CD8-positive, alpha-beta memory T cell (primary cell): ENCODE measurements at places on chromosomes 5 and 9.

DNA sequence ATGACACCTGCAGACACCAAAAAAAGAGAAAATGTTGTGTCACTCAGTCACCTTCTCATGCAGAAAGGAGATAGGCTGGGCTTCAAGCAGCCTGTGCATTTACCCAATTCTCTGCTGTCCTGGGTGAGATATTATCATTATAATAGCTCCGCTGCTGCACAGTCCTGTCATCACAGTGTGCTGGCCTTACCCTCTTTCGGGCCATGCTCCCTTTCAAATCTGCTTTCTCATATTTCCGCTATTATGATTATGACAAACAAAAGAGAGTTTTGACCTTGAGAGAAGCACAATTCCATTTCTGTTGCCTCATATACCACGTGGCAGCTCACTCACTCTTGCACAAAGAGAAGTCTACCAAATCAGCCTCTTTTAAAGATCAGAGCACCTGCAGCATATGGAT lies 1350.1 kb upstream of the ACO1 start:
- DNase-seq, result no peak

- DNase-seq, result no peak
These were observed 26.7 kb downstream of the PAM start for GRCh38 chr5:102781786-102782185.

DNA sequence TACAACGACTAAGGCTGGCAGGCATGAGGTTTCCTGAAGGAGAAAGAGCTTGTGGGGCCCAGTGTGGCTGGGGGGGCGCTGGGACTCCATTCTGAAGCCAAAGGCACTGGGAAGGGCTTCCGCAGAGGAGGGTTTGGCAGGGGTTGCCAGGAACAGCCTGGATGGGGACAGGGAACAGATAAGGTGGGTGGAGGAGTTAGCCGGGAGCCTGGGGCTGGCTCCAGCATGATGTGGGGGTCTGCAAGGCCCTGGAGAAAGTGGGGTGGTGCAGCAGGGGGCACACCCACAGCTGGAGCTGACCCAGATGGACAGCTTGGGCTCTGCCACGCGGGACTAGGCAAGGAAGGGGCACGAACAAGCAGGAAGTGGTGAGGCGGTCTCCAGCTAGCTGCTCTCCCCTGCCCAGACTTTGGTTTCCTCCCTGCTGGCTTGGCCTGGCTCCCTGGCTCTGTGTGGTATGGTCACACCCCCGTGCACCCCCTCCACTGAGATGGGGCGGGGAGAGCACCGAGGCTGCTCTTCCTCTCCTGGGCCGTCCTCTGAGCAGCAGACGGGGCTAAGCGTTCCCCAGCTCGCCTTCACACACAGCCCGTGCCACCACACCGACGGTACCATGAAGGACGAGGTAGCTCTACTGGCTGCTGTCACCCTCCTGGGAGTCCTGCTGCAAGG lies at the start of gene LTC4S:
LTC4S (plus strand) TSS at position 519 of the 672 bp plus-strand sequence; CDS start at position 614, 95 bp downstream.
- DNase-seq, result peak; percentile 53

DNA sequence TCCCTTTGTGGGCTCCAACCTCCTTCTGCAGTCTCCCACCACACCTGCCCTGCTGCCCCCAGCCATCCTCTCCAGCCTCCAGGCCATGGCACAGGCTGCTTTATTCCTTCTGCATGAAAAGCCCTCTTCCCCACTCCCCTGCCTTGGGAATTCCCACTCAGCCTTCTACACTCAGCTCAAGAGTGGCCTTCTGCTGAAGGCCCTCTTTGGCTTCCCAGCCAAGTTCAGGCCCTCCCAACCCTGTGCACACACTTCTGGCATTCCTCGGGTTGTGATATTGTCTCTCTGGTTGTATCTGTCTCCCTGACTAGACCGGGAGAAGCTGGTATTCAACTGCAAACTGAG lies 5.7 kb downstream of the SHB start:
- DNase-seq, result no peak

DNA sequence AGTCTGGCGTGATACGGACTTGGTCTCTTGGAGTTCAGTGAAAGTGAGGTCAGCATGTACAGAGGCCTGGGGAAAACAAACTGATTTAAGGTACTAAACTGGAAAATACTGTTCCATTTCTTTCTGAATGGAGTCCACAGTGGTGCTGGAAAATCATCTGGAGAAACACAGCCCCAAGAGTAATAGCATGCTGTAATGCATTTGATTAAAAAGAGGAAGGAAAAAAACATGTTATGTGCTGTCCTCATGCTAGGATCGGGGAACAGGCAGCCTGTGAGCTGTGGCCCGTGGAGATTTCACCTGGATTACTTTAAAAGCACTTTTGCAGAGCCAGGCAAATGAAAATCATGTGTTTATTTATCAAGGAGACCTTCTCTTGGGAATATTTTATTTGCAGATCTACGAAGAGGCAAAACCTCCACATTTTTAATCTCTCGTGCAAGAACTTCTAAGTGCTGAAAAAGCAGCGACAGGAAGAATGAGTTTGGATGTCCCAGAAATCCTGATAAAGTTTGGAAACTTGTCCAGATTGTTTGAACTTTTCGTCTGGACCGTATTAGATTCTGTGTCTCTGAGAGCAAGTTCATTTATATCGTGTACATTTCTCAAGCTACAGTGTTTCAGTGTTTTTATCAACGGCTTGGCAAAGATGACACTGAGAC lies 228.8 kb downstream of the GAS1 start:
- no peak for DNase-seq

GRCh38 chr5:59917121-59917520 lies 23.6 kb upstream of the PDE4D start:
- no peak for DNase-seq

DNA sequence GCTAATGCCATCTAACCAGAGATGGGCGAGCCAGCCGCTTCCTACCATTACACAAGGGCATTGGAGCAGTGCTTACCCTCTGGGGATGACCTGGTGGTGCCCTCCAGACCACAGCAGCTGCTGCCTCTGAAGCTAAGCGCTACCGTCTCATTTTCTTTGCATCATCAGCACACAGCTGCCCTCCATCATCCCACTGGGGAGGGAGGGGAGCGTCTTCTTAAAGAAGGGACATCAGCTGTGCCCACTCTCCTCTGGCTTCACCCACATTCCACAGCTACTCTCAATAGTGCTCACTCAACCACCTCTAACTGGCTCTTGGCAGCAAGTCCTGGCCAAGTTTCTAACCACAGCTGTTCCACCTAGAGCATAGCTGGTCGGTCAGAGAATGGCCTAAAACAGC lies 503.4 kb downstream of the NFIB start:
- no peak for DNase-seq

- DNase-seq, result peak; percentile 10
These were observed 82.7 kb downstream of the HSD17B3 start for GRCh38 chr9:96219026-96219899.

DNA sequence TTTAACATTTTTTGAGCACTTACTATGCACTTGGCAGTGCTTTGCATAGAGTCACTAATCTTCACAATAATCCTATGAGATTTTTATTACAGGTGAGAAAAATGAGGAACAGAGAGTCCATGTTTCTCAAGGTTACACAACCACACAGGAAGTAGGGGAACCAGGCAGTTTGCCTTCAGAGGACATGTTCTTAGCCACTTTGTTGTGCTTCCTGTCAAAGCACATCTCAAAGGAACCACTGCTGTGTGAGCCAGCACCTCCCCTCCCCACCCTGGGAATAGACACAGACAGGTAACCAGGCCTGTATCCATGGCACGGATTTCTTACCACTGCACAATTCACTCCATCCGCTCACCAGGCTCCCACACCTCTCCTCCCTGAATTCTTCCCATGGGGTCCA lies 6.3 kb upstream of the DNAJB5 start:
- DNase-seq, result no peak

DNA sequence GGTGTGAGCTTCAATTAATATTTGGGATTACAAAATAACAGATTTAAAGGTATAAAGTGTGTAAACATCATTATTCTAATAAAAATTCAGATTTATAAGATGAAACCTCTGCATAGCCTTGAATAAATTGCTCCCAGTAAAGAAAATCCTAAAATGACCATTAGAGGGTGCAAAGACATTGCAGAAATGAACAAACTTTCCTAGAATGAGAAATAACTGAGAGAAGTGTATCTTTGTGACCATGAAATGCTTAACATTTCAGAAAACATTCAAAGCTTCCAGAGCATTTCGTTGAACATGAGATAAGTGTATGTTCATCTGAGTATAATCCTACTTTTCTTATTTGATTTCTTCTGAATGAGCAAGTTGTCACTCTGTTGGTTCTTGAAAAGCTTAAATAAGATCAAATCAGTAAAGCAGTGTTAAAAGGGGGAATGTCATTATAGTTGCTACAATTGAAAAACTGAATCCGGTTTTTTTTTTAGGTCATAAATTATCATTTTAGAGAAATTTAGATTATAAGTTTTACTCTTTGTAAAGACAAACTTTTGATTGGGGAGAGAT lies 24.7 kb upstream of the NUDT12 start:
- DNase-seq, result no peak

DNA sequence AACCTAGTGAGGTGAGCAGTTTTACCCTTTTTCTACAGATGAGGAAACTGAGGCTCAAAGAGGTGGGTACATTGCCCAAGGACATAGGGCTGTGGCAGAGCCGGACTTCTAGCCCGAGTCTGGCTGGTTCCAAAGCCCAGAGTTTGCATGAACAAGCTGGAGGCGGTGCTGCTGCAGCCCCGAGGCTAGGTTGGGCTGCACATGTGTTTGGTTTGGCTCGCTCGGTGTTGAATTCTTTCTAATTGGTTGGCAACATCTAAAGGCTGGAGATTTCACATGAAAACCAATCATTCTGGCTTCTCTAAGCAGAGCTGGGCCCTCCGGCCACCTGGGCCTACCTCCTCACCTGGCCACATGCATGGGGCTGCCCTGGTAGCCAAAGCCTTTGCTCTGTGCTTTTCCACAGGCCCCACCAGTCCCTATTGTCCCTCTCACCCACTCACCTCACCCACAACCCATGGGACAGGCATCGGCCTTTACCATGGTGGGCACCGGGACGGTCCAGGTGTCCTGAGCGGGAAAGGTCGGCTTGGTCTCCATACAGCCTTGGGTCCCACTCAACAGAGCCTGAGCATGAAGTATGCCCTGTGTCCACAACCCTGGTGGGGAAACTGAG lies 262.3 kb downstream of the NSG2 start:
- no peak for DNase-seq

GRCh38 chr9:136779808-136780207 lies 11.3 kb upstream of the TMEM141 start:
- no peak for DNase-seq

- no peak for DNase-seq
These were observed 1.8 kb upstream of the NTRK2 start for GRCh38 chr9:84667571-84668195.

DNA sequence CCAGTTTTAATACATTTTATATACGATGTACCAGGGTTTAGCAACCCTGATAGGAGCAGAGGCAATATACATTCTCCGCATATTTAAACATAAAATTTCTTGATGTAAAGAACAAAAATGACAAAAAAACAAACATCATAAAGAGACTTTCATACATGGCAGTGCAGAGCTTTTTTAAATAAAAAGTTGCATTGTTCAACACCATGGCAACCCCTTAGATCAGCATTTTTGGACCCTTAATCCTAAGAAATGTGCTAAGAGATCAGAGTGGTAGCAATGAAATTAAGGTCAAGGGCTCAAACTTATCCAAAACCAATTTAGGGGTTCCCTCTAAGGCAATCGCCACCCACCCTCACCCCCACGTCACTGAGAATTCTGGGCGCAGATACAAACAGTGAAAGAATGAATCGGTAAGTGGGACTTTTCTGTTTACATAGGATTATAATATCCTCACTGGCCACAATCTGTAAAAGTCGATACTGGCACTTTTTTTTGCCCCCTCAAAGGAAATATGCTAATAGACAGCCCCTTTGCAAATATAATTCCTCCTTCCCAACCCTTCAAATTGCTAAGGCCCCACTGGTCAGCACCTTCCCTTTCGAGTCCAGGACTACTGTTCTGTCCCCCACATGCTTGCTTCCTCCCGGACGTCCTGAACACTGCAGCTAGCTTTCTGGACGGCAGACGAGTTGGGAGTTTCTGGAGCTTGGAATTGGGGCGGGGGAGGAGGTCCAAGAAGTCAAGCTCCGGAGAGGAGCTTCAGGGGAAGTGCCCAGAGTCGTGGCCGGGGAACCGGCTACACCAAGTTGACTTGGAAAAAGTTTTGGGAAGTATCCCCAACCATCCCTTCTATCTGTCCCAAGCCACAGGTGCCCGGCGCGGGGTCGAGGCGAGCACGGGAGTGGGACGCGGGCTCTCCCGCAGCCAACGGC lies 2.2 kb downstream of the GAS1 start:
- DNase-seq, result no peak

- DNase-seq, result no peak
These were observed 84.9 kb upstream of the PTGER4 start for GRCh38 chr5:40594811-40595210.

DNA sequence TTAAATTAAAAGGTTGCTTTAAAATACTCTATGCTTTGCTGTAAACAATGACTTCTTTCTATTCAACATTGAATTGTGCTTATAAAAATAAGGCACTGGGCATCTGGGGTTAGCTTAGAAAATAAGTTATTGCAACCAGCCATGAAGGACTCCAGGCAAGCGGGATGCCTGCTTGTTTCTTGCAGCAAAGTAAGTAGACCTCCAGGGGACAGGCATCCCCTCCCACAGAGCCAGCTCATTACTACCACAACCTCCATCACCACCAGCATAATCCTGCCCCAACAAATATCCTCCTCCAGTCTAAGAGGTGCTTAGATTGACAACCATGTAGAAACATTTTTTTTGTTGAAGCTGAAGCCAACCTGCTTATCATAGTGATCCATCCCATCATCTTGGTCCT lies 190.4 kb downstream of the TARS1 start:
- DNase-seq, result no peak

- DNase-seq, result no peak
These were observed 171.2 kb upstream of the KIF2A start for GRCh38 chr5:62134811-62135210.

- DNase-seq, result peak; percentile 81
These were observed 102.5 kb downstream of the ARRDC3 start for GRCh38 chr5:91280362-91281269.

DNA sequence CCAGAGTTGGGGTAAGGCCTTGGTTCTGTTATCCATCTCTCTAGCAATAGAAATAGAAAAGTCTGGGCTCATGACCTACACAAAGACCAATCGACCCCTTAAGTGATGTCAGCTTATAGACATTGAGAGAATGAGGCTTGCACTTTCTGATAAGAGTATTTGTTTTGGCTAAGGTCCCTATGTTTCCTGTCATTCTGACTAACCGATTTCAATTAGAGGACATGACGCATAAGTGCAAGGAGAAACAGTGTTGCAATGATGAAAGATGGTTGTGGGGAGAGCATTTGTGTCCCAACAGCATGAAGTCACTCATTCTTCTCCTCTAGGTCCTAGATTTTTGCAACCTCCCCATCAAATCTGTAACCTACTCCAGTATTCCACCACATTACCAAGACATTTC lies 255.1 kb downstream of the MAT2B start:
- no peak for DNase-seq
